ENCODE measurements at places on chromosomes 1 and 21. TPM values are rescaled to one million over a fixed set of nuclear protein-coding genes. Genes with fewer than 3 reads are reported as not detected.

The GPR25 gene
- not detected for total RNA-seq

The OR1C1 gene
- total RNA-seq = not detected

The COL6A1 gene
- 17.8 TPM for total RNA-seq

The SLC45A3 gene
- 8.8 TPM for total RNA-seq

The RNU1-4 gene
- 5,836 TPM for total RNA-seq

The THAP3 gene
- 15.3 TPM for total RNA-seq

The AMY2B gene
- total RNA-seq = 0.30 TPM
